Activated T-helper 1 cell treated with anti-CD3 and anti-CD28 coated beads, Interleukin-12 subunit alpha, Interleukin-12 subunit beta, Interleukin-2, Interleukin-4 antibody, amounts not matched to agents 30 ng/mL and 10 ng/mL and 1 ng/mL, durations not matched to agents 14 hours and 24 hours and 36 hours (primary cell): ENCODE measurements at places on chromosomes 4 and X.
A peak's percentile ranks its signal among the peaks of the same experiment; 100 is the strongest.

DNA sequence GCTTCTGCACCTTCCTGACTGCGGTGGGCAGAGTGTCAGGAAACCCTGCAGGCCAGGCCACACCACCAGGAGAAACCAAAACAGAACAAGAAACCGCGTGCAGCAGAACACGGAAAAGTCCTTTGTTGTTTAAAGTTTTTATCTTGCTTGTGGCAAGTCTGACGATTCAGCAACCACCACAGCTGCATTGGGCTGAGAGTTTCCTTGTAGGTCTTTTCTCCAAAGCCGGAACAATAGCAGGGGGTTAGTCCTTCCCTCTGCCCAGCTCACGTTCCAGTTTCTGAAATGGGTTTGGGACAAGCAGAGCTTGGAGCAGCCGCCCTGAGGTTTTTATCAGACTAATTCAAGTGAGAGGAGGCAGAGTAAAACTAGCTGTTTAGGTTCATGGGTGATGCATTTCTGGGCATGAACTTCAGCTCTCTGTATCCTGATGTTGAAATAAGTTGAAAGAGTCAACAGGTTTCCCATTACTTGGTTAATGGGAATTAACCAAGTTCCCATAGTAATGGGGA is 216.9 kb downstream of the PTTG2 start:
- peak; percentile 64 for DNase-seq

- DNase-seq = no peak
Observed at GRCh38 chr4:141465171-141465570, 171.2 kb upstream of the IL15 start.

GRCh38 chr4:11116940-11117339 is 311.8 kb downstream of the HS3ST1 start:
- DNase-seq = no peak

GRCh38 chr4:7201420-7202305 is 9.3 kb downstream of the SORCS2 start:
- no peak for DNase-seq

DNA sequence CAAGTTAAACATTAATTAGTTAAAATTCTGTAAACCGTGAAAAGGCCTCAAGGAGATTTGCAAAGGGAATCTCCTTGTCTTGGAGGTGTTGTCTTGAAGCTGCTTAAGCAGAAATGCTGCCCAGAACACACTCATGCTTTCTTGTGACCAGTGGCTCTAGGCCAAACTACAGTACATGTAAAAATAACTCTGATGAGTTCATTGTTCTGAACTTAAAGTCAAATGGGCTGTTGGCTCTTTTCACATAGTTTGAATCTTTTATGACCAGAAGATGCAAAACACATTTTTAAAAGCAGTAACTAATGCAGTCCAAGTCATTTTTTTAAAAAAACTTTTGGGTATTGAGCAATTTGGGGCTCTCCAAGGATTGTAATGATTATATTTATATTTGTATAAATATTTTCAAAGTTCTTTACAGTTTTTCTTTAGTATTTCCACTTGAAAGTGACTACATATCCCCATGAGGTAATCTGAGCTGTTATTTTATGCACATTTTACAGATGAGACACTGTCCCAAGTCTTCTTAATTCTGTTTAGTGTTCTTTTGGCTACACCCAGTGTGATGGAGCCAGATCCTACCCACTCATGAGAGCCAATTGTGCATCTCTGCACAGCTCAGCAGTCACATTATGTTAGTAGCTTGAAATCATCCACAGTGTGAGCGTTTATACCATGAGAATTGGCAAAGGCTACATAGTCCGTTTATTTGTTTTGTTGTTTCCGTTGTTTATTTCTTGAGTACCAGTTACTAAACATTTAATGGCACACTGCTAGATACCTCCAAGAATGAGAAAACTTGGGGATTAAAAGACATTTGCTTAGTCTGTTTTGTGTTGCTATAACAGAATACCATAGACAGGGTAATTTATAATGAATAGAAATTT is 112.8 kb upstream of the ATXN3L start:
- no peak for DNase-seq

GRCh38 chrX:153074935-153075334 is 2.7 kb downstream of the PNMA6A start:
- DNase-seq = no peak

- no peak for DNase-seq
Observed at GRCh38 chr4:38468339-38468866, 195.6 kb upstream of the KLF3 start.

DNA sequence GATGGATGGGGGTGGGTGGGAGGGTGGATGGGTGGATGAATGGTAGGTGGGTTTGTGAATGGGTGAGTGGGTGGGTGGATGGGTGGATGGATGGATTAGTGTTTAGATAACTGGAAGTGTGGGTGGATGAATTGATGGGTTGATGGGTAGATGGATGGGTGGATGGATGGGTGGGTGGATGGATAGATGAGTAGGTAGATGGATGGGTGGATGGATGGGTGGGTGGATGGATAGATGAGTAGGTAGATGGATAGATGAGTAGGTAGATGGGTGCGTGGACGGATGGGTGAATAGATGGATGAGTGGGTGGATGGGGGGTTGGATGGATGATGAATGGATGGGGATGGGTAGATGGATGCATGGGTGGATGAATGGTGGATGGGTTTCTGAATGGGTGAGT is 20.3 kb upstream of the ASMTL start:
- DNase-seq = no peak

- no peak for DNase-seq
Observed at GRCh38 chr4:36551697-36552214, 270.3 kb downstream of the DTHD1 start.

DNA sequence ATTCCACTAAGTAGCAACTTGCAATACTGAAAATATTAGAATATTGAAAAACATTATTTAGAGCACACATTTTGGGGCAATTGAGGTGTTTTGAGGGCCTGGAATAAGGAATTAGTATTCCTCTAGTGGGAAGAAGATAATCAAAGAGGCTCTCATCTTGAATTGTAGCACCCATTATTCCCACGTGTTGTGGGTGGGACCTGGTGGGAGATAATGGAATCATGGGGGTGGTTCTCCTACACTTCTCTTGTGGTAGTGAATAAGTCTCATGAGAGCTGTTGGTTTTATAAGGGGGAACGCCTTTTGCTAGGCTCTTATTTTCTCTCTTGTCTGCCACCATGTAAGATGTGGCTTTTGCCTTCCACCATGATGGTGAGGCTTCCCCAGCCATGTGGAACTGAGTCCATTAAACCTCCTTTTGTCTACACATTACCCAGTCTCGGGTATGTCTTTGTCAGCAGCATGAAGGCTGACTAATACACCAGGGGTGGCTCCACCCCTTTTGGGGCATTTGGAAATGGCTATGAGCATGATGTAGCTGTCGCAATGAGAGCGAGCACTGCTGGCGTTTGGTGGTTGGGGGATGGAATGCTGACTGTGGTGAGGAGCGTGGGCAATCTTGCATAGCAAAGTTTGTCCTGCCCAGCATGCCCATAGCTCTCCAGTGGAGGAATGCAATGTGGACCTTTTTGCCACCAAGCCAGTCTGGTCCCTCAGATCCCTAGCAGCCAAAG is 308.2 kb downstream of the FRMPD4 start:
- no peak for DNase-seq

- no peak for DNase-seq
Observed at GRCh38 chr4:10983268-10983667, 298.7 kb upstream of the CLNK start.

- DNase-seq = no peak
Observed at GRCh38 chr4:113423631-113424030, 337.9 kb downstream of the CAMK2D start.

DNA sequence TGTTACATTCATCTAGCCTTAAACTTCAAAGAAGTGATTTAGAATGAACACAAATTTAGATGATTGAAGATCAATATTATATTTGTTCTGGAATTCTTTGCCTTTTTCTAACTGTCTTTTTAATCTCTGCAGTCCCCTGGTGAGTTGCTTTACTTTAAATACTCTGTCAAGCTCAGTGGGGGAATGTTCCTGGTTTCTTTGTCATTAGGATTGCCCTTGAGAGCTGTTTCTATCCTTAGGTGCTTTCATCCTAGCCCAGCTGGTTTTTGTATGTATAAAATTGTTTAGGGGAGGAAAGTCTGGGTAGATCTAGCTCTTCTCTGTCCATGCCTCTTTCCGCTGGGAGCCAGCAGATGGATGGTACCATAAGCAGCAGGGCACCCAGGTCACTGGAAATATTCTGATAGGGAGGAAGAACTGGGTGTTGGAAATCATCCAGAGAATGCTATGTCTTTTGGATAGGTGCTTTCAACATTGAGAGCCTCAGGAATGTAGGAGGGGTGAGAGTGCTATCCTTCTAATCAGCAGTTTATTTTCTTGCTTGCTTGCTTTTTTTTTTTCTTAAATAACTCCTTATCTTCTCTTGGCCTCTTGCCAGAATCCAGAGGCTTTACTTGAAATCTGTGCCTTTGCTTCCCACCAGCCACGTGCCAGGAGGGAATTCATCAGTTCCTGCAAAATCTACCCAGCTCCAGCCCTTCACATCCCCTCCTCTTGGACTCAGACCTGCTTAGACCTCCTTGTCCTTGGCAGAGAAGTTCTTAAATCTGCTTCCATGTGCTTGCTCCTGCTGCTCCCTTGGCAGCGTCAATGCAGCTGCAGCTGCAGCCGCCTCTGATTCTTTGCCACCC is 215.3 kb upstream of the ANXA3 start:
- no peak for DNase-seq

DNA sequence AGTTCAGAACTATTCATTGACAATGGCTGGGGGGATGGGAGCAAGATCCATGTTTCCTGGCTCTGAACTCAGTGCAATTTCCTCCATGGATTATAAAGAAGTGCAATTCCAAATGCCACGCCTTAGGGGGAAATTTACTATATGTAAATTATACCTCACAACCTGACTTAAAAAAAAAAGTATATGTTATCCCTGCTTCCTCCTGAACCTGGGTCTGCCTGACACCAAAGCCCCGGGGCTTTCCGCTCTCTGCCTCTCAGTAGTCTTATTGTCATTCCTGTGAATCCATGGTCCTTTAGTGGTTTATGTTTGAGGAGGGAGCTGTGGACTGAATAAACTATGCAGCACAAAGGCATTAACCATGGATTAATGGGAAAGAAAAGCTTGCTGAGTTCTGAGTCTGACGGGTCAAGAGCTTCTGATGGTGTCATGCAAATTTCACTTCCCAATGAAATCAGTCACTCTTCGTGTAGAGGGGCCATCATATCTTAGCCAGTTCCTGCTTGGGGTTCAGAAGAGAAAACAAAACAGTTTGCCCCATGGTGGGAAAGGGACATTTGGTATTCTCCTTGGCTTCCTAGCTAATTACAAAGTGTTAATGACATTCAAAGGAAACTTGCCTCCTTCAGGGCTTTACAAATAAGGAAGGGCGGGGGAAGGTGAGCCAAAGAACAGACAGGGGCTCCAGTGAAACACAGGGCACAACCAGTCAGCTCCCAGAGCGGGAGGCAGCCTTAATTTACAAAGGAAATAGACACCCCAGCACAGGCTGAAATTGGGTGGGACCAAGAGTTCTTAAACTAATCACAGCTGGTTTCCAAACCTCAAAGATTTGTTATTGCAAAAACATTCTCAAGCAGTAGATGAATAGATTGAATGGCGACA is 14.3 kb downstream of the FAM9C start:
- no peak for DNase-seq

- DNase-seq = no peak
Observed at GRCh38 chr4:83361416-83362103, 26.9 kb upstream of the HPSE start.

GRCh38 chrX:52359614-52360232 is 9.1 kb upstream of the XAGE2 start:
- no peak for DNase-seq

DNA sequence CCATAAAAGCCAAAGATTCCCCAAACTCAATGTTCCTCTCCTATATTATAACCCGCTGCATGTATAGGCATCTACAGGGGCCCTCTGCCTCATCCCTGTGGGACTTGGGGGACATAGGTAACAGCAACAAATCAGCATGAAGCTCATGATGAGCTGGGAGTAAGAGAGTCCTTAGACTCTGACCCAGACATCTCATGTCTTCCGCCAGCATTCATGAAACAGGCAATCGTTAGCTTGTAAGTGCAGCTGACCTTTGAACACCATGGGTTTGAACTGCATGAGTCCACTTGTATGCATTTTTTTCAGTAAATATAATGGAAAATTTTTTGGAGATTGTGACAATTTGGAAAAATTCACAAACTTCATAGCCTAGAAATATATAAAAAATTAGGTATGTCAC is 10.4 kb upstream of the SCOC start:
- DNase-seq = no peak

- DNase-seq = no peak
Observed at GRCh38 chr4:25860586-25861279, 2.1 kb downstream of the SEL1L3 start.

GRCh38 chr4:105780176-105780575 is 71.6 kb downstream of the GSTCD start:
- no peak for DNase-seq

GRCh38 chr4:40587351-40587750 is 42.3 kb downstream of the RBM47 start:
- no peak for DNase-seq

DNA sequence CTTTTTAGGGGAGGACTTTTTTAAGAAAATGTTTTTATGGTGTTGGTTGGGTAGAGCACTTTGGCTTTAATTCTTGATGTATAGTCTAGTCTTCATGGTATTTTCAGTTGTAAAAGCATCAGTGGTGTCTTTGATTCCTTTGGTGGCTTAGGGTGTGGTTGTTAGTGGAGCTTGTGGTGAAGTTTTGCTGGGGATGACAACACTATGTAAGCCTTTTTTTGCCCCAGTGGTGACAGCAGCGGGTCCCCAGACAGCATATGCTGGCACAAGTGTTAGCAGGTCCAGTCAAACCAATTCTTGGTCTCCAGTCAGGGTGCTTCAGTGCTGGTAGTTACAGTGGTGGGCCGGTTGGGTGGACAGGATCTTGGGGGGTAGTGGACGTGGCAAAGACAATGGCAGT is 52.0 kb downstream of the CHIC1 start:
- DNase-seq = no peak

DNA sequence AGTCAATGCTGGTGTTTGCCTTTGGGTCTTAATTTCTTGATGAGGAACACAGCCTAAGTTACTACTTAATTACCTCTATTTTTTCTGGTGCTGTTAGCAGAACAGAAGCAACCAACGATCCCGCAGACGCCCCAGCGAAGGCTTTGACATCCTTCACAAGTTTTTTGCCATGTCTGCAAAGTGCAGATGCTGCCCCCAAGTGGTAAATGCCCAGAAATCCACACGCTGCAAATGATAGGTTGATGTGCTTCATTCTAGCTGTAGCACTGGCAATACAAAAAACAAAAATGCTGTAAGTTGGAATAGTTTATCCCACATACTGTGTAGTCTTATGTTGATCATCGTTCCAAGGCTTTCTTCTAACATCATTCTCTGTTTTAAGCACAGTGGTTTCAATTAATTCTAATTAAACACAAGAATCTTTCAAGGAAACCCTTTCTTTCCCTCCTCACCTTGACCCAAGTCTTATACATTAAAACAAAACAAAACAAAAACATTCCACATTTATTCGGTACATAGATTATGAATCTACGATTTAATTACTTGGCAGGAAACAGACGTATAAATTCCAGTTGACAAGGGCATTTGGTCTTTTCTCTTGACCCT is 1.2 kb downstream of the PNPLA4 start:
- peak; percentile 35 for DNase-seq

DNA sequence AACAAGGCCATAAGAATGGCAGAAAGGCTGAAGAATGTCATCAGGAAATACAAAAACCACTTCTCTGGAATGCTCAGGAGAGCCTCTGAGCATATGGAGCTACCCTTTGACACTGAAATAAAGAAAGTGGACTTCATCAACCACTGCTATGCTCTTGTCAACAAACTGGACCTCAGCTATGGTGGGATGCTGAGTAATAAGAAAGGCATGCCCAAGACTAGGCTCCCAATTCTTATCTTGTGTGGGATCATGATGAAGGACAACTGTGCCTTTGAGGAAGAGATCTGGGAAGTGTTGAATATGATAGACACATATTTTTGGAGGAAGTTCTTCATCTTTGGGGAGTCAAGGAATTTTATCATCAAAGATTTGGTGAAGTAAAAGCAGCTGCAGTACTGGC is 86.9 kb upstream of the MAGEB16 start:
- no peak for DNase-seq
